ENCODE measurements at places on chromosomes 6 and 20.

GRCh38 chr20:1734269-1734858 is 76.8 kb upstream of the SIRPG start:
- peak; percentile 37 for DNase-seq

- DNase-seq, result no peak
Observed at GRCh38 chr6:134363323-134364039, 45.6 kb upstream of the SGK1 start.

GRCh38 chr6:108576709-108577108 is 16.0 kb downstream of the FOXO3 start:
- no peak for DNase-seq

DNA sequence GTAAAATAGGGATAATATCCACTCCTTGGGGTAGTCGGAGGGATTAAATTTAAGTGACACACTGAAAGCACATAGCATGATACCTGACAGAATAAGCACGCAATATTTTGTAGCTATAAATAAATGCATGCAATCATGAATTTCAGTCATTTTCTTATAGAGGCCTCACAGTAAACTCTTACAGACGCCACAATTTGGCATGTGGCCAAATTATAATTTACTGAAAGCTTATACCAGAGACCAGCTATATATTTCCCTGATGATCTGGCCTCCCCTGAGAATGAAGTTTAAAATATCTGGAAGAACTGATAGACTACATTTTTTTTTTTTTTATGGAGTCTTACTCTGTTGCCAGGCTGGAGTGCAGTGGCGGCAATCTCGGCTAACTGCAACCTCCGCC is 40.9 kb downstream of the QRSL1 start:
- DNase-seq, result no peak

DNA sequence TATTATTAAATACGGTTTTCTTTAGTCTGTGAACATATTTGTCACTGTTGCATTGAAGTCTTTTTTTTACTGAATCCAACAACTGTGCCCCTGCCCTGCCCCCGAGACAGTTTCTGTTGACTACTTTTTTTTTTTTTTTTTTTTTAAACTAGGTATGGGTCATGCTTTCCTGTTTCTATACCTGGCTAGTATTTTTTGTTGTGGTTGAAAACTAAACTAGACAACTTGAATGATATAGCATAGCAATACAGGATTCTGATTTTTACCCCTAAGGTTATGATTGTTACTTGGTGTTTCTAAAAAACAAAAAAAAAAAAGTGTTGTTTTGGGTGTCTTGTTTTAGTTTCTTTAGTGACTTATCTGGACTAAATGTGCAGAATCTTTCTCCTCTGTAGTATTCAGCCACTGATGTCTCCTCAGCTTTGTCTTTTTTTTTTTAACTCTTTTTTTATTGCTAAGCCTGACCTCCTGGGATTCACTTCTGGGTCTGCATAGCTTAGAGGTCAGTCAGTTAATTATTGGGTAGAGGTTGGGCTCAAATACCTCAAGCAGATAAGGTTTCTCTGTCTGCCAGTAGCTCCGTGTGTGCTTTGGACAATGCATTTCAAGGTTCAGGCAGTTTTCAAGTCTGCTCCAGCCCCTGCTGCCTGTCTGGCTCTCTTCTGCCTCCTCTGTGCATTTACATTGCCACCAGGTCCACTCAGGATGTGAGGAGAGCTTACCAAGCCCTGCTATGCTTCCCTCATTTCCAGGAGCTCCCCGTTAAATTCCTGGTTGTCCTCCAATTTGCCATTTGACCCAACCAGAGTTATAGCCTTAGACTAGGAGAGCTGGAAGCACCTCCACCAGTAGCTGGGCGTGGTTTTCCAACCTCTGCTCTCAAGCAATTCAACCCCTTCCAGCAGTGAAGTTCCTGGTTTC is 91.4 kb downstream of the SYNDIG1 start:
- no peak for DNase-seq

DNA sequence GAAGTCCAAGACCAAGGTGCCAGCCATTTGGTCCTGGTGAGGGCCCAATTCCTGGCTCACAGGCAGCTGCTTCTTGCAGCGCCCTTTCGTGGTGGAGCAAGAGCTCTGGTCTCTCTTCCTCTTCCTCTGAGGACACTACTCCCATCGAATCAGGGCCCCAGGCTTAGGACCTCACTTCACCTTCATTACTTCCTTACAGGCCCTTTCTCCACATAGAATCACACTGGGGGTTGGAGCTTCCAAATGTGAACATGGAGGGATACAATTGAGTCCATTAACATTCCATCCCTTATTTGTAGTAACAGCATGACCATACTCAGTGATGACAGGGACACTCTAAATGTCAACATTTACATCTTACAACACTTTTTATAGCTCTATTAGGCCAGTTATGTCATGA is 2.3 kb downstream of the RAMACL start:
- no peak for DNase-seq

All from activated CD4-positive, alpha-beta T cell treated with anti-CD3 and anti-CD28 coated beads for 4 hours (primary cell).